NCI-H2107 (cell line): ENCODE measurements at places on chromosomes 1 and 21.

DNA sequence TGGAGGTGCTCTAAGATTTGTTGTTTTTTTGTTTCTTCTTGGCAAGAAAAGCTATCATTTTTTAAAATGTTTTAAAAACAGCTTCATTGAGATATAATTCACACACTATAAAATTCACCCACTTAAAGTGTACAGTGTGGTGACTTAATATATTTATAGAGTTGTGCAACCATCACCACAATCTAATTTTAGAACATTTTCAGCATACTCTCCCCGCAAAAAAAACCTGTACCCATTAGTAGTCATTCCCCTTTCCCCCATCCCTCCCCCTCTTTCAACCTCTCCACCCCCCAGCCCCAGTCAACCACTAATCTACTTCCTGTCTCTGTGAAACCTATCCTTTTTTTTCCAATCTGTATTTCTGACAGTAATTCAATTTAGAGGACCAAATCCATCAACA, 30.6 kb downstream of the ZC3H11B start:
- DNase-seq, result no peak

- DNase-seq, result no peak
These were observed 37.2 kb upstream of the GBP5 start for GRCh38 chr1:89309828-89310227.

GRCh38 chr1:116095027-116095426, 16.2 kb upstream of the MAB21L3 start:
- no peak for DNase-seq

DNA sequence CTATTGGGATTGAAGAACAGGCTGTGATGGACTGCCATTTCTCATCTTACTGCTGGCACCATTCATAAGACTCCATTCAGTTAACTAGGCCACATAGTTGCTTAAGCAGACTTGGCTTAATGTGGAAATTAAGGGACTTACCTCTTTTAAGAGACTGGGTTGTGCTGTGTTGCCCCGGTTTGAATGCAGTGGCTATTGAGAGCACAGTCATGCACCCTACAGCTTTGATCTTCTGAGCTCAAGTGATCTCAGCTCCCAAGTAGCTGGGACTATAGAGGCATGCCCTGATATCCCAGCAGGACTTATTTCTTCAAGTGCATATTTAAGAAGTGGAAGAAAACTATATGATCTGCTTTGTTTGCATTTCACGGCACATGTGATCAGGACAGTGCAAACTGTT, 181.1 kb downstream of the RASAL2 start:
- no peak for DNase-seq

- DNase-seq, result no peak
These were observed 31.1 kb downstream of the PROK1 start for GRCh38 chr1:110481968-110482623.

DNA sequence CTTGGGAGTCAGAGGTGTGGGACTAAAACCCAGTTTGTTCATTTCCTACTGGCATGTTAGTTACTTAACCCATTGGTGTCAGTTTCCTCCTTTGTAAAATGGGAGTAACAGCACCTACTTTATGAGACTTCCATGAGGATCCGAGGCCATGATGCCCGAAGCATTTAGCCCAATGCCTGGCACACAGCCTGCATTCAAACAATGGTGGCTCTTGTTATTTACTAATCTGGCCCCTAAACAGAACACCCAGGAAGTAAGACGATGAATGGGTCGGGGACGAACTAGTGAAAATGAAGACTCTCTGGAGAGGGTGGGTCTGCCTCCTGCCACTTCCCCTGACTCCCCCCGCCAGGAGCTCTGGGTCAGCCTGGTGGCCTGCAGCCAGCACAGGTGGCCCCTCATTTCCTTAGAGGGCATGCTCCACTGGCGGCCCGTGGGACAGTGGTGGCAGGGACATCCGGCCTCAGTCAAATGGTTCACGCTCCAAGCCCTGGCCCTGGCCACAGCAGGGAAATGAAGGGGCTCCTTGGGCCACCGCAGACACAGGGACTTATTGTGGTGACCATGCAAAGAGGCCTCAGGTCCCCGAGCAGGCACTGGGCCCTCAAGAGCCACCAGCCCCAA, 9.5 kb upstream of the TAS1R2 start:
- no peak for DNase-seq

DNA sequence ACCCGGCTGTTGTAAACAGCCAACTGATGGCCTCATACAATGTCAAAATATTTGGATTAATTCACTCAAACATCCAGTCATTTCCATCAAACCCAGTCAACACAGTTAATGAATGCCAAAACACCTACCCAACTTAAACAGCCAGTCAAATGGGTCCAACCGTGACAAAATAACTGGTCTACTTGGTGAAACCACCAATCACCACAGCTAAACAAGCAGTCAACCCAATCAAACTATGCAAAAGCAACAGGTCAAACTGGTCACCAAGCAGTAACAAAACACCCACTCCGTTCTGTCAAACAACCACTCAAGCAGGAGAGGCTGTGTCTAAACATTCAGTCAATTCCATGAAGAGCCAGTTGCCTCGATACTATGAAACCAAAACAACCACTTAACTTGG, 119.2 kb downstream of the FOXD2 start:
- no peak for DNase-seq

- DNase-seq, result no peak
These were observed at the start of gene CD34 for GRCh38 chr1:207910591-207911354. Gene CD34, minus strand, starts transcription at chr1:207911125. Its CDS starts 45 bp downstream, at chr1:207911080.

GRCh38 chr1:201633811-201634210, 94.9 kb downstream of the NAV1 start:
- DNase-seq, result peak; percentile 60

- DNase-seq, result no peak
These were observed 37.3 kb downstream of the COL18A1 start for GRCh38 chr21:45442276-45442675.

GRCh38 chr1:100343897-100344296, 8.4 kb upstream of the CDC14A start:
- no peak for DNase-seq
